ENCODE measurements at places on chromosomes 7 and 10.
A peak's percentile ranks its signal among the peaks of the same experiment; 100 is the strongest.

DNA sequence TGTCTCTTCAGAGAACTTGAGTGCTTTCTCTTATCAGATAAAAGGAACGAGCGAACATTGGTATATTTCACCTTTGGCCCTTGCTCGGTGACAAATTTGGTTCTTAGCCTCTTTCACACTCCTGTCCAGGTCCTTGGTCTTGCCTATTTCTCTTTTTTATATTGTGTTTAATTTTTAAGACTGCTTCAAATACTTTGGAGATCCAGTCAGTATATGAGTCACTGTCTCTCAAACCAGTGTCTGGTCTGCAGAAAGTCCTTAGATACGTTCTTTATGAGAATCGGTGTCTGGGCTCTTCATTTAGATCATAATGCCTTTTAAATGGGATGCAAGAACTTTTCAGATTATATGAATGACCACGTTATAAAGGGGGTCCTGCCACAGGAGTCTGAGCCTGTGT is 55.0 kb downstream of the PIK3AP1 start:
- DNase-seq = no peak

DNA sequence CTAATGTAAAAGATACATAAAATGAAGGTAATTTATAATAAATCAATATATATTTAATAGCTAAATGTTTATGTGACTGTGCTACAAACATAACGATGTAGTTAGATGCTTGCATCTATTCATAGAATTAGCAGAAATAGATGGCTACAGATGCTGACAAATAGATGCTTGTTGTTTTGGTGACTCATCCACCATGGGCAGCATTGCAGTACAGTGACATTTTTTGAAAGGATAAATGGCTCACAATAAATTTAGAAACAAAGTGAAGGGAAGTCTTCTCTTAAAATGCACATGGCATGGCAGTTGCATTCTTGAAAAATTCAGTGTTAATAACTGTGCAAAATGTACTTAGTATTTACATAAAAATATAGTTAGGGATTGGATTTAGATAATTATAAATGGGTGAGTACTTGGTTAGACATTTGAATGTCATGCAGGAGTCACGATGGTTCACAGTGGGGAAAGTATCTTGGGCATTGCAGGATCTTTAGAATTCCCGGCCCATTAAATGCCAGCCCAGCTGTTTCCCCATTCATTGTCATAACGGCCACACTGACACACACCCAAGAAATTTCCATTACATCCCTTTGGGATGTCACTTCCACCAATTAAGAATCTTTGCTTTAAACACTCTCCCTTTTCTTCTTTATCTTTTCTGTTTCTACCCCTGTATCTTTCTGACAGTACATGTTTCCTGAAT is 564.1 kb downstream of the ATRNL1 start:
- no peak for DNase-seq

DNA sequence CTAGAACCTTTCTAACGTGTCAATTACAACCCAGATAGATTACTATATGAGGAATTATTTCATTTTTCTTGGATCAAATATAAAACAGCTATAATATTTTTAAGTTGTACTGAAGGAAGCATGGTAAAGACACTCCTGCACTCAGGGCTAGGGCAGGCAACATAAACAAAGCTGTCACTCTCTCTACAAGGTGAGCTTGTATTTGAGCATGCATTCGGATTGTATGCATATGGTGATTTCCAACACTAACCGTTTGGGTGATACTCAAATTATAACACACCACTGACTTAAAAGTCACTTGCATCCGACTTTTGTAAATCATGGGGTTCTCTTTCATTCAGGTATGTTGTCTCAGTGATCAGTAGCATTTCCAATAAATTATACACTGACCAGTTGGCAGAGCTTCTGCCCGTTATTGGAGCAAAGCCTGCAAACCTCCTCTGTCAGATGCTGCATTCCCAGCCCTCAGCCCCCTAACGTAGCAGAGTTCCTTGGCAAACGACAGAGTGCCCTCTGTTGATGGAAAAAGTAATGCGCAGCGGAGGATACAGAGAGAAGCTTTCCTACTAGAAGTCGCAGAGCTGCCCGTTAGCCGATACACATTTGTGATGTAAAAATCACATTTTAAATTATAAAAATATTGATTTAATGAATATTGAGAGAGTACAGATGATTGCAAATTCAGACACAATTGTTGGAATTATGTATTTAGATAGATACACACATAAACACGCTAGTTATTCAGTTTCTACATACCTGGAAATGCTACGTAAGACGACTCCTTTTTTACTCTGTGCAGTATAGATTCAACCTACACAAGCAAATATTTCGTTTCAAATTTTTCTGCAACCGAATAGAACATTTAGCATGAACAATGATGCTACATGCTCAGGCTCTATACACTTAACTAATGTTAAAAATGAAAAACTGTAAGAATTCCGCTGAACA is 173.9 kb upstream of the SP4 start:
- DNase-seq = peak; percentile 37

DNA sequence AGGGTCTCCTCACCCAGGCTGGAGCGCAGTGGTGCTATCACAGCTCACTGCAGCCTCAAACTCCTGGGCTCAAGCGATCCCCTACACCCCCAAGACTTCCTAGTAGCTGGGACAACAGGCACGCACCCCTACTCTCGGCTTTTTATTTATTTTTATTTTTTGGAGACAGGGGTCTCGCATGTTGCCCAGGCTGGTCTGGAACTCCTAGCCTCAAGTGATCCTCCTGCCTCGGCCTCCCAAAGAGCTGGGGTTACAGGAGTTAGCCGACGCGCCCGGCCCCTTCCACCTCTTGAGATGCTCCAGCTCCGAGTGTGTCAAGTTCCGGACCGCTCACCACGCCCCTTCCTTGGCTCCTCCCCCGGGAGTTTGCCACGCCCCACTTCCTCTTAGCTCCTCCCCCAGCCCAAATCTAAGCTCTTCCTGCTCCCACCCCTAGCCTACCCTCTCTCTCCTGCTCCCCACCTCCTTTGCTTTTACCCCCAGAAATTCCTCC is 6.3 kb downstream of the NAT16 start:
- no peak for DNase-seq

DNA sequence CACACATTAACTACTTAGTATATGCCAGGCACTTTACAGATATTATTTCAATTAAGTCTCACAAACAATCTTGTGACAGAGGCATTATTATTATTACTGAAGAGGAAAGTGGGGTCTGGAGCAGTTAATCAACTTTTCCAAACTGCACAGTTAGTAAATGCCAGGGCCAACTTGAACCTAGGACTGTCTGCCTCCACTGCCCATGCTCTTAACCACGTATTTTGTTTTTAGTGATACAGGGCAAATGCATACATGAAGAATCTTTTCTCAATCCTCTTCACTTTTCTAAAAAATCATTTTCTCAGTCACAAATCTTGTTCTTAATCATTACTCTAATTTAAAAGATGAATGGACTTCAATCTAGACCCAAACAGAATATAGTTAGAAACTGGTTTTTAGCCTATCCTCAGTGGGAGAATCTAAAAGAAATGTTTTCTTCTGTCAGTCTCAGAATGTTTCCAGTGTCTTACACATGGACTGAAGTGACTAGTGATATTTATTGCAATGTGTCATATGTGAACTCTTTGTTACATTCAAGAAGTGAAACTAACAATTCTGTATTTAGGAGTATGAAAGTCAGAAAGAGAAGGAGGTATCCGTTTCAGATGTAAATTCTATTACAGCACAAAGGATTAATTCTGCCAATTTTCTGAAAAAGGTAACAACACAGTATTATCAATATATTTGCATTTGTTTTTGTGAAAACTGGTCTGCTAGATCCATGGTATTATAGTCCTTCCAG is 55.5 kb upstream of the CCNJ start:
- no peak for DNase-seq

DNA sequence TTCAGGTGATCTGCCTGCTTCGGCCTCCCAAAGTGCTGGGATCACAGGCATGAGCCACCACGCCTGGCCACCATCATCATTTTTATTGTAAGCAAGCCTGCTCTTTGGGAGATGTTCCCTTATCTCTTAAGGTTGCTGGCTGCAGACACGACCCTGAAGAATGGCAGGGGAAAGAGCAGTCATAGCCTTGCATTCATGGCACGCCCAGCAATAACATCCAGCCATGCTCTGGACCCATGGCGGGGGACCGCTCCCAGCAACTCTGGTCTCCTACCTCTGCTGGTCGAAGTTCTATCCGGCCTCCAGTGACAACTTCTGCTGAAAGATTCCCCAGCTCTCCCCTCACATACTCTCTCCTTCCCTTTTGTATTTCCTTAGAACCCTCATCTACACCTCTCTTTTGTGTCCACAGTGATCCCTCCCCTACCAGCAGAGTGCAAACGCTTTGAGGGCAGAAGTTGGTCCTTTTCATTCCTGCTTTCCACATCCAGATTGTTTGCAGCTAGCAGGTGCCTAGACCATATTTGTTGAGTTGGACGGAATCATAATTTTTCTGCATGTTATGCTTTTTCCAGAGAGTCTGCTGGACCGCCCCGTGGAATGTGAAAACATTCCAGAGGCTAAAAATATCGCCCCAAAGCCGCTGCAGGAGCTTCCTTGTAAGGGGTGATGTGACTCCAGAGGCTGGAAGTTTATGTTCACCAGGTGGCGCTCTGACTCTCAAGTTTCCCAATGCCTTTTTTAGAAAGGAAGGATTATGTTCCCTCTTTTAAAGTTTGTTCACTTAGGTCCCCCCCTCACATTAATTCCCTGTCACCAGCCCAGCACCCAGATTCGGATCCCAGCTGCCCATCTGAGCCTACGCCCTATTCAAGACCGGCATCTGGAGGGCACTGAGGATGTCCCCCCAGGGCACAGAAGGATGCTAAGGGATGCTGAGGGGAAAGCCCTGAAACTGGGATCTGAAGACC is 4.3 kb upstream of the MARVELD1 start:
- no peak for DNase-seq

GRCh38 chr10:90787393-90788198 is 70.2 kb downstream of the HTR7 start:
- no peak for DNase-seq

GRCh38 chr10:18216482-18216881 is 76.3 kb downstream of the CACNB2 start:
- no peak for DNase-seq

GRCh38 chr7:98231493-98232262 is 20.4 kb downstream of the TECPR1 start:
- no peak for DNase-seq

DNA sequence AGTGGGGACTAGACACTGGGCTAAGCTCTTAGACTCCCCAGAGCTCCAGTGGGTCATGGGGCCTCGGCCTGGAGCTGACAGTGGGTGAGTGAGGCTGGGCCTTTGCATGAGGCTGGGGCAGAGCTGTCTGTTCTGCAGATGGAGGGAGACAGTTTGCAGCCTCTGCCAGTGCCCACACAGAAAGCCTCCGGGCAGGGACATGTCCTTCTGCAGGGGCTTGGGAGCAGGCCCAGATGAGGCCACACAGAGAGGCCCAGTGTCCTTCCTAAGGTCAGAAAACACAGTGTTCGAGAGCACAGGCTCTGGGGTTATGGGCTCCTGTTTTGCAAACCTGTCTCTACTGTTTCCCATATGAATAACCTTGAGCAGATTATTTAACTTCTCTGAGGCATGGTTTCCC is 25.1 kb upstream of the HK1 start:
- no peak for DNase-seq

DNA sequence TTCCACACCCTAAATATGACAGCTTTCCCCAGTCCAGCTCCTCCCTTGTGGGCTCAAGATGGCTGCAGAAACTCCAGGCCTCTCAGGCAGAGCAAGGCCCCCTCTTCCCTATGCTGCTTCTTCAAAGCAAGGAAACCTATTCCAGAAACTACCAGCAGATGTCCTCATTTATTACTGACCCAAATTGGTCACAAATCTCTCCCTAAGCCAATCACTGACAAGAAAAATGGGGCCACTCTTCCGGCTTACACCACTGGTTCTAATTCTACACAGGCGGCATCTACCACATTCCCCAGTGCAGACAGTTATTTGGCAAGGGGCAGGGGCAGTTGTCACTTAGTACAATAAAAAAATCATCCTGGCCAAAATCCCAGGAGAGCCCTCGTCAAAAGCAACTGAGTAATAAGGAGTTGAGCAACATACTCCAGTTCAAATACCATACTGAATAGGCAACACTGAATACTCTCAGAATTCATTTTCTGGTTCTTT is 150.4 kb downstream of the SFMBT2 start:
- DNase-seq = no peak

DNA sequence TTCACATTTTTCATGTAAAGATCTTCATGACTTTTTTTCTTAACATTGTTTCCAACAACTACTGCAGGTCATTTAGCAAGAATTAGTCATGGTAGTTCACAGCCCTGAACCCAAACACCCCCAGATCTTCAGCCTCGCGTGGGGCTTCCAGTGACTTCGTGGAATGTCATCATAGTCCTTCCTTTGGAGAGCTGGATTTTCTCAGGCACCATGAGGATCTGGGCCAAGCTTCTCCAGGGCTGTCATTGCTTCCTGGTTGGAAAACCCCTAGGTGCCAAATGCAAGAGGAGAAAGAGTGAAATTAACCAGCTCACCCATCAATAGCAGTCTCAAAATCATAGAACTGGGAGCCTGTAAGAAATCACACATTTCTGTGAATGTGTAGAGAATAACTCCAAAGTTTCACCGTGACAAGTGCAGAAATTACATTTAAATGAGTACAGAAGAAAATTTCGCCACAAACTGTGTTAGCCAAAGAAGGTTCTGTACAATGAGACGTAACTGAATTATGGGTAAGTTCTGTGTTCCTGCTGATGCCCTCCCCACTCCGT is 175.4 kb downstream of the CELF2 start:
- DNase-seq = no peak

- no peak for DNase-seq
These were observed 37.8 kb downstream of the DNAJB12 start for GRCh38 chr10:72316748-72317435.

- no peak for DNase-seq
These were observed 99.7 kb upstream of the FZD1 start for GRCh38 chr7:91164506-91164905.

- no peak for DNase-seq
These were observed 1.9 kb downstream of the LRRC72 start for GRCh38 chr7:16528520-16528919.

DNA sequence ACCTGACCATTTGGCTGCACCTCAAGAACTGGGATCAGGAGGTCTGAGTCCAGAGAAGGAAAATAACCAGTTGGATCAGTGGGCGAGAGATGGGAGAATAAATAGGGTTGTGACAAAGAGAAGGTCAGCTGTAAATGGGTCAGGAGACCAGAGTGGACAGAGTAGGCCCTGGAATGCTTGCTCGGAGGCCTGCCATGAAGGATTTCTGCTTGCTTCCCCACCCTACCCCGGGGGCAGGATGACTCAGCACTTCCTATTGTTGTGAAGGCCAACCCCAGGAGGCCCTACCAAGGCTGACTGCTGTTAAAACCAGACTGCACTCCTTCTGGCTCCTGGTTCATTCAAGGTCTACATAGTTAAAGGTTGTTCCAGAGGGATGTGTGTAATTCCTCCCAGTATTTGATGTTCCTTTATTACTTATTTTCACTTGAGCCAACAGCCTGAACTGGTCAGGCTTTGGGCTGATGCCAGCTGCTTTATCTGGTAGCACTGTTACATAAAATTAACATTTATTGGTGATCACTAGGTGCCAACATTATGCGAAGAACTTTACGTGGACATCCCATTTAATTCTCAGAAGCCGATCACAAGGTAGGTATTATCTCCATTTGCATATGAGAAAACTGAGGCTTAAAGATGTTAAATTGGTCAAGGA is 27.3 kb upstream of the IFRD1 start:
- peak; percentile 12 for DNase-seq

- no peak for DNase-seq
These were observed 68.6 kb downstream of the MMRN2 start for GRCh38 chr10:86888585-86889381.

GRCh38 chr7:1309996-1310395 is 77.3 kb downstream of the UNCX start:
- DNase-seq = no peak

- DNase-seq = no peak
These were observed 17.7 kb upstream of the C10orf67 start for GRCh38 chr10:23362069-23362830.

GRCh38 chr10:86663046-86663345 is 5.3 kb upstream of the LDB3 start:
- DNase-seq = no peak

All from NCI-H2171 (cell line).